M059J (cell line): ENCODE measurements at places on chromosomes 5 and 9.

GRCh38 chr9:438066-438465 is 223.4 kb downstream of the DOCK8 start:
- DNase-seq = no peak

DNA sequence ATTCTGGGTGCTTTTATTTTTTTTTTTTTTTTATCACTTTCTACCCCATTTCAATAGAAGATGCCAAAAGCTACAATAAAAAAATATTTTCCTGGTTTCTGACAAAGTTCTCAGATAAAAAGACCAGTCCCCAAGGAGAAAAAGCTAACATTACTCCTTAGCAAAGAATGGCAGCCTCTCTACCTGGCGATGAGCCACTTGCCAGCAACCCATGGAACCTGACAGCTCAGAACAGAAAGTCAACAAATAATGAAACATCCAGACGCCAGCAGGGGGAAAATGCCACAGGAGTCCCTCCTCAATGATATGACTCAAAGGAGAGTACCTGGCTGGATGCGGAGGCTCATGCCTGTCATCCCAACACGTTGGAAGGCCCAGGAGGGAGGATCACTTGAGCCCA is 123.2 kb downstream of the MYO10 start:
- peak; percentile 82 for DNase-seq

DNA sequence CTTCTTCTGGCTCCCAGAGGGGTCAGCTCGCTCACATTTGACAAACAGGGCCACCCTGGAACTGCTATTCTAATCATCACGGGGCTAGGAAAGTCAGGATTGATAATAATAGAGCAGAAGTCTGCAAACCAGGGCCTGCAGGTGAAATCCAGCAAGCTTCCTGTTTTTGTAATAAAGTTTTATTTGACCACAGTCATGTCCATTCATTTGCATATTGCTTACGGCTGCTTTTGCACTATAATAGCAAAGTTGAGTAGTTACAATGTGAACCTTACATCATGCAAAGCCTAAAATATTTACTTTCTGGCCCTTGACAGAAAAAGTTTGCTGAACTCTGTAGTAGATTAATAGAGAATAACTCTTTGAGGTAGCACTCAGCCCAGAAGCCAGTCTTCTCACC is 63.2 kb upstream of the CTXN3 start:
- peak; percentile 27 for DNase-seq

- no peak for DNase-seq
These were observed 34.0 kb downstream of the CDK5RAP2 start for GRCh38 chr9:120545701-120546550.

DNA sequence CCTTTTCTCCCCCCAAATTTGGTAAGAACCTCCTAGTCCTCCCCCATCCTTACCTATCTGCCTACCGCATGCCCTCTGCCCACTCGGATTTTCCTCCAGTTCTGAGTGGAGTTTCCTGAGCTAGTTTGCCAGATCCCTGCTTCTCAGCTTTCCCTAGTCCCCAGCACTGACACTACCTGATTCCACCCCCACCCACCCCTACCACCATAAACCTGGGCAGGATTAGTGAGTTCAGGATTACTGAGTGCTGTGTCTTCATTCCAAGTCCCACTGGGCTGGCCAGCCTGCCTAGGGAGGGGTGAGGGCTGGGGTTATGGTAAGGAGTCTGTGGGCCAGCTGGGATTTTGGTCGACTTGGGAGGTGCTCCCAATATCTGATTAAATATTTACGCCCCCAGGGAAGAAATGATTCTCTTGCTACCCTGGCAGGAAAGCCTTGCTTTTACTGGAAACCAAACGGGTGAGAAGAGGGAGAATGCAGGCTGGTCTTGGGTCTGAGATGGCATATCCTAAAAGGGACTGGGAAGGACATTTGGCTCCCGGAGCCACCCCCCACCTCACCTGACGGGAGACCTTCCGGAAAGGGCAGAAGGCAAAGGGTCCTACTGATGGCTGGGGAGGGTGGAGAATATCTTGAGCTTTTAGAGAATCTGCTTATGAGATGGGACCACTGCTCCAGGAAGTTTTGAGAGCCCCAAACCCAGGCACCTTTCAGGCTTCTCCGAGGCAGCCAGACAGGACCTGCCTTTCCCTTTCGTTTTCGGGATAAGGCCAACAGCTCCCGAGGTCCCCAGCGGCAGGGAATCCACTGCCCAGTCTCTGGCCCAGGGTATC is 3.7 kb downstream of the PITX1 start:
- no peak for DNase-seq

DNA sequence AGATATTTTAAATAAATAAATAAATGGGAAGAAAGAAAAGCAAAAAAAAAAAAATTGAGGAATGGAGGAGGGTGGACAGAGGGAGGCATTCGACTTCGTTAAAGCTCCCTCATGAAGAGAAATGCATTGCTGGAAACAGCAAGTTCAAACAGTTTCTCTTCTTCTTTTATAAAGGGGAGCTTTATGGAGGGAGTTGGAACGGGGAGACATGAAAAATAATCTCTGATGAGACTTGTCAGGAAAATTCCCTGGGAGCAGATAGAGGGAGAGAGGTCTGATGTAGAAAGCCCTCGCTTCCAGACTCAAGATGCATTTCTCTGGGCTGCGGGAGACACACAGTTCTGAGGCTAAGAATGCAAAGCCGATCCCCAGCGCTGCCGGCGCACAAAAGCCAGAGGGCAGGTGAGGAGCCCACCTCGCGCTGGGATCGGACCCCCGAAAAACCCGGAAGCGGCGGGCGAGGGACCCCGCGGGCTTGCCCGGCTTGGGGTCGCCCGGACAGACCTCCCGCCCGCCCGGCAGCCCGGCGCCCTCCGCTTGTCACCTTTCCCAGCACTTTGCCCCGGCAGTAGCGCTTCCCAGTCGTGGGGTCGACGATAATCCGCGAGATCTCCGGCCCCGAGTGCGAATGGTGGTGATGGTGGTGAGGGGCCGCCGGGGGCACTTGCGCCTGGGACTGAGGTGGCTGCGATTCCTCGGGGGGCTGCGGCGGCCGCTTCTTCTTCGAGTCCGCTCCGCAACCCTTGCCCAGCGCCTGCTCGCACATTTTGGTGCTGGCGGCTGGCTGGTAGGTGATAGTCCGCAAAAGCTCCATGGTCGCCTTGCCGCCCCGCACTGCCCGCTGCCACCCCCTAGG is 512 bp downstream of the PLK2 start:
- DNase-seq = peak; percentile 51

- DNase-seq = no peak
These were observed 105.7 kb upstream of the KLF9 start for GRCh38 chr9:70519912-70520724.

DNA sequence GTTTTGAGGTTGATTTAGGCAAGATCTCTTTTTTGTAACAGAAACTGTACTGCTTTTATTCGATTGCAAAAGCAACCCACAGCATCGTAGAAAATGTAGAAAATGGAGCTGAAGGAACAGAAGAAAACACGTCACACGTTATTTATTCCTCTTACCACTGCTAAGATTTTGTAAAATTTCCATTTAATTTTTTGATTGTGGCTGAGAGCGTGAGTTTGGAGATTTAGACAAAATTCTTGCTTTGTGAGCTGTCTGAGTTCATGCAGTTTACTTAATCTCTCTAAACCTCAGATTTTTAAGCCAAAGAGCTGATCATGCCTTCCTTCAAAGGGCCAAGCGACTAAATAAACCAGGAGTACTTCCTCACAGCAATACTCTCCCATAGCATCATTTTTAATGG is 24.8 kb downstream of the DPYSL3 start:
- DNase-seq = peak; percentile 84

GRCh38 chr9:134420974-134421432 is 94.7 kb downstream of the RXRA start:
- no peak for DNase-seq

- no peak for DNase-seq
These were observed 93.0 kb upstream of the CCL21 start for GRCh38 chr9:34802916-34803315.
